Tibial nerve (tissue), 4 donors: ENCODE measurements at places on chromosomes 1 and 21. TPM values are rescaled to one million over a fixed set of nuclear protein-coding genes. Genes with fewer than 3 reads are reported as not detected.

CCSAP gene
- 7.2 TPM for total RNA-seq

TNNI3K gene
- 4.1 TPM for total RNA-seq

SRGAP2C gene
- 46.5 TPM for total RNA-seq

DDAH1 gene
- 17.7 TPM for total RNA-seq

DNA sequence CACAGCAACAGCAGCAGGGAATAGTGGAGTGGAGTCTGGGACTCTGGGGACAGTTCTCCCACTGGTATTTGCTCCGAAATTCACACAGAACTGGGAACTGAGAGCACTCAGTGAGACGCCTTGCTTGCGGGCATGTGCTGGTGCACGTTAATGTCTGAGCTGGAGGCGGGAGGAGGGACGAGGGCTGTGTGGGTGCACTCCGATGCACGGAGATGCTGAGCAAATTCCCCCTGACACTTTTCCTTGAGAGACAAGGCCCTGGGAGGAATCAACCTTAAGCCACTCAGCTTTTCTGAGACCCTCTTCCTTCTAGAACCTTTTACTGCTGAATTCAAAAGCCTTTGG is 2.8 kb downstream of the RGS8 start:
- no peak overlapping the region for H3K27ac ChIP-seq
- DNase-seq = no peak
- no peaks in the 10 kb centered on the region for H3K4me1 ChIP-seq
- no peaks in the 10 kb centered on the region for H3K27me3 ChIP-seq
- H3K4me3 ChIP-seq = no peak overlapping the region

DNA sequence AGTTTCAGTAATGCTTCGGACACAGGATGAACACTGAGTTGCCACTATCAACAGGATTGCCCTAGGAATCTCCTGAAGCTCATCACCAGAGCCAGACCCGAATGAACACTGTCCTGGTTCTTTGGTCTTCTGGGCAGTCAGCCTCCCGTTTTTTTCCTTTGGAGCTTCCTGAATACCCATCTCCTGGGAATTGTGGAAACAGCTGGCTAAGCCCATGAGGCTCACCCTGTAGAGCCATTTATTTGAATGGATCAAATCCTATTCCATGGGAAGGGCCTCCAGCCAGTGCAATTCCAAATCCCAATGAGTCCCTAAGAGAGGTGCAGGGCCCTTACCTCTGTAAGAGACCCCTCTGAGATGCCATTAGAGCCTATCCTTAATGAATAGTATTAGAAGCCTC is 5.9 kb downstream of the RCSD1 start:
- no peaks in the 10 kb centered on the region for H3K27me3 ChIP-seq
- no peak overlapping the region for H3K27ac ChIP-seq
- no peak overlapping the region for H3K4me3 ChIP-seq
- no peaks in the 10 kb centered on the region for H3K36me3 ChIP-seq
- no peaks in the 10 kb centered on the region for H3K4me1 ChIP-seq

DNA sequence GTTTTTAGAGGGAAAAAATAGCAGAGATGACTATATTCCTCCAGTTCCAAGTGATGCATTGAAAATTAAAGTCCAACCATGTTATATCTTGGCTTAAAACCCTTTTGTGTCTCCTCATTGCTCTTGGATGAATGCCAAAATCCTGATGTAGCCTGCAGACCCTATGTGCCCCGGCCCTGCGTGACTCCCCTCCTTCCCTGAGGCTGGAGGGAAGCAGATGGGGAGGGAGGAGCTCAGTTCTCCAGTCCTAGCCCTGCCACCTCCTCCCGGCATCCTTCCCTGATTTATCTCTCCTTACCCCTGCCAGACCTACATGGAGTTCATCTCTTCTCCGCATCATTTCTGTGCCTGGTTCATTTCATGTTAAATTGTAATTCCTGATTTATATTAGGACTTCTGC is 397.4 kb downstream of the PTPRU start:
- no peak overlapping the region for H3K4me3 ChIP-seq
- H3K27ac ChIP-seq = no peak overlapping the region
- H3K4me1 ChIP-seq = no peaks in the 10 kb centered on the region
- H3K27me3 ChIP-seq = no peaks in the 10 kb centered on the region

GRCh38 chr21:31442339-31442738 is 98.3 kb upstream of the TIAM1 start:
- H3K27ac ChIP-seq = no peak overlapping the region
- H3K27me3 ChIP-seq = no peaks in the 10 kb centered on the region
- H3K36me3 ChIP-seq = no peaks in the 10 kb centered on the region
- H3K4me3 ChIP-seq = no peak overlapping the region

GRCh38 chr1:66339944-66340343 is 194.0 kb upstream of the SGIP1 start:
- DNase-seq = no peak
- no peaks in the 10 kb centered on the region for H3K4me1 ChIP-seq
- H3K27me3 ChIP-seq = no peaks in the 10 kb centered on the region
- peak overlapping the region; percentile 45 for H3K27ac ChIP-seq
- no peaks in the 10 kb centered on the region for H3K36me3 ChIP-seq
- no peak overlapping the region for H3K4me3 ChIP-seq

- H3K27ac ChIP-seq = no peak overlapping the region
- no peak for DNase-seq
- peaks cover 23% of the 10 kb centered on the region for H3K4me1 ChIP-seq
These were observed 1.9 kb downstream of the OLIG2 start for GRCh38 chr21:33027401-33028286.

DNA sequence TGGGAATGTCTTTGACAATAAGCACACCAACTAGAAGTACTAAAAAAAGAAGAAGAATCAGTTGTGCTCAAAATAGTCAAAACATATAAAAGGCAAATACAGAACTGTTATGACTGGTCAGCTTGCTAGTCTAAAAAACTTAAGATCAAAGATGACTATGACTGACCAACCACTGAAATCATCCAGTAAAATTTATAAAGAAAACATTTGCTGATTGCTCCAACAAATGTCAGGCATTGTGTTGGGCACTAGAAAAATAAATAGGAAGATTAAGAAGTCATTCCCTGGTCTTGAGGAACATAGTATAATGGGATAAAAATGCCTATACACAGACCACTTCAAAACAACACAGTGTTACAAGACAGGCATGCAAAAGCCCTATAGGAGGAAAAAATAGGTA is 9.3 kb upstream of the ANGPTL3 start:
- no peaks in the 10 kb centered on the region for H3K4me1 ChIP-seq
- no peak overlapping the region for H3K27ac ChIP-seq
- peaks cover 15% of the 10 kb centered on the region for H3K36me3 ChIP-seq
- no peak overlapping the region for H3K4me3 ChIP-seq

- H3K36me3 ChIP-seq = no peaks in the 10 kb centered on the region
- H3K4me1 ChIP-seq = no peaks in the 10 kb centered on the region
- DNase-seq = no peak
- H3K27me3 ChIP-seq = no peaks in the 10 kb centered on the region
- no peak overlapping the region for H3K27ac ChIP-seq
These were observed 131.1 kb downstream of the TMEM53 start for GRCh38 chr1:44543064-44543744.

DNA sequence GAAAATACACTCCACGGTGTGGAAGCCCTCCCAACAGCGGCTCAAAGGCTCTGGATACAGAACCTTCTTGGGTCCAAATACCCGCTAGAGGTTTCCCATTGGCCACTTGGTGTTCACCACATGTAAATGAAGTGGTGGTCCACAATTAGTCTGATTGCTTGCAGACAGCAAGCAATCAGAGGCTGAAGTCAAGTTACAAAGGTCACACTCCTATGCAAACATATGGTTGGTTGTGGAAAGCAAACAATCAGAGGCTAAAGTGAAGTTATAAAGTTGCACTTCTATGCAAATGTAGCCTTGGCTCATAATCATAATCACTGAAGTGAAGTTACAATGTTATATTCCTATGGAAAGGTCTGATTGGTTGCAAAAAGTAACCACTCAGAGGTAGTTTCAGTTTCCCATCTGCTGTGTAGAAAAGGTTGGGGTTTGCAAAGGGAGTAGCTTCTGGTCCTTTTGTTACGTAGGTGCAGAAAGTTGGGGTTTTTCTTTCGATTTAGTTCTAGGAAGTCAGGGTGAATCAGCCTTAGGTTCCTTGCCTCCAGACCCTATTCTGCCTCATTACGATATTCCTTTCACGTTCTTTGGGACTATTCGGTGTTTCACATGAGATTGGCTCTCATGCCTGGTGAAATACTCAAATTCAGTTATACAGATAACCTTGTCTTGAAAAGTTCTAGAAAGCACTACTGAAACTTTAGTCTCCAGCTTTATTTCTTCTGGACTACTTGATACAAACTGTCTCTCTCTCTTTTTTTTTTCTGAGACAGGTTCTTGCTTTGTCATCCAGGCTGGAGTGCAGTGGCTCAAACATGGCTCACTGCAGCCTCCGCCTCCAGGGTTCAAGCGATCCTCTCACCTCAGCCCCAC is 36.7 kb upstream of the MTF2 start:
- no peak for DNase-seq
- H3K4me1 ChIP-seq = no peaks in the 10 kb centered on the region
- H3K27ac ChIP-seq = no peak overlapping the region
- H3K4me3 ChIP-seq = no peak overlapping the region
- H3K27me3 ChIP-seq = no peaks in the 10 kb centered on the region

GRCh38 chr1:8681911-8682310 is 135.5 kb downstream of the RERE start:
- DNase-seq = no peak
- H3K4me1 ChIP-seq = no peaks in the 10 kb centered on the region
- H3K27me3 ChIP-seq = no peaks in the 10 kb centered on the region
- H3K36me3 ChIP-seq = no peaks in the 10 kb centered on the region
- H3K4me3 ChIP-seq = no peak overlapping the region

DNA sequence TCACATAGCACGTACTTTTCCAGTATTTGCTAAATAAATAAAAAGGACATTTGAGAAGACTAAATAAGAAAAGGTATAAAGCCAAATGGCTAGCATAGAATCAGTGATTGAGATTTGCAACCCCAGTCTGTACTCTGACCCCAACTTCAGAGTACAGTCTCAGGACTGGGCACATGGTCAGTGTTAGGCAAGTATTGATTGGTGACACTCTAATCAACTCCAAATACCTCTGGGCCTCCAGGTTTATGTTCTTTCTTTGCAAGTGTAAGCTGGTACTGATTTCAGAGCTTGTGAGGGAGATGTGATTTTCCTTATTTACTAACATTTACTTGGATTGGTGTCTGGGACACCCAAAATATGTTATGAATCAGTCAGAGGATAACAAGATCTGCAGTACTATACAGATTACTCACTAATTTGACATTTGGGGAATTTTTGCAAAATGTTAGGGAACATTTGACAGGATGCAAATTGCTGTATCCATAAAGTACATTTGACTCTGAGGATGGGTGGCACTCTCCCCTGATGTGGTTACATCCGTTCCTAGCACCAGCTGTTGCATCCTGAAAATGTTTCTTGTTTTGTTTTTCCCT is 34.2 kb downstream of the LMO4 start:
- H3K27ac ChIP-seq = no peak overlapping the region
- H3K27me3 ChIP-seq = no peaks in the 10 kb centered on the region

DNA sequence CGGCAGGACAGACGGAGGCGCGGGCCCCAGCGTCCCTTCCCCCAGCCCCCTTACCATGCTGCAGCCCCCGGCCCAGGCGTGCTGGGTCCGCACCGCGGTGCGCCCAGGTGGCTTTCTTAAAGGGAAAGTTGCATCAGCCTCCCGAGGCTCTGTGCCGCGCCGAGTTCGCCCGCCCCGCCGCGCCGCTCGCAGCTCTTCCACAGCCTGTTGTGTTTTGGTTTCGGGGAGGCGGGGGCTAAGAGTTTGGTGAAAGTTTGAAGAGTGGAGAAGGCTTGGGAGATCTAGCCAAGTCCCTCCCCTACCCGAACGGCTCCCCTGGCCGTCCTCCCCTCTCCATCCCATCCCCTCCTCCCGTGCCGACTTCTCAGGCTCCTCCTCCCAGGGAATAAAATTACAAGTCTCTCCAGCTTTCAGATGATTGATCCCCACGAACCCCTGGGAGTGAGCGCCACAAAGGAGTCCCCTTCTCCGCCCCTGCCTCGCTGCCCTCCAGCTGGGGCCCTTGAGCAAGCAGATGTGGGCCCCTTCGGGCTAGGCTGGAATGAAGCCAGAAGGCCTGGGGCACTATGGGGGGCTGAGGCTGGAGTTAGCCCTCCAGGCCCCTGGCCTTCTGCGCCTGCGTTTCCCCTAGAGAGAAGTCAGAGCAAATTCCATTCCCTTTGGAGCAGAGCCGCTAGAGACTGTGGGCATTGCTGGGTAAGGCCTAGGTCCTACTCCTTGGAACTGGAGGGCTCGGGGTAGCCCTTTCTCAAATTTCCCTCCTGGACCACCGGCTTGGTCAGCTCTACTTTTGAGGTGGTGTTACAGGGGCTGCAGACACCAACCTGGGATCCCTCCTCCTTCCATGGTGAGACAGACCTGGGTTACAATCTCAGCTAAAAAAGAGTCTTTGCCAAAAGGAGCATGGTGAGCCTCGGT is at the start of gene SLC6A9:
TSS of gene SLC6A9 (minus strand) at position 211 of the 918 bp plus-strand sequence. CDS start 7,185 bp downstream, outside the sequence.
- peak; percentile 18 for DNase-seq
- H3K4me1 ChIP-seq = peaks cover 19% of the 10 kb centered on the region
- H3K4me3 ChIP-seq = peak within 1 kb of the TSS; percentile 71
- peak within 1 kb of the TSS; percentile 80 for H3K27ac ChIP-seq
- H3K36me3 ChIP-seq = no peaks in the 10 kb centered on the region

DNA sequence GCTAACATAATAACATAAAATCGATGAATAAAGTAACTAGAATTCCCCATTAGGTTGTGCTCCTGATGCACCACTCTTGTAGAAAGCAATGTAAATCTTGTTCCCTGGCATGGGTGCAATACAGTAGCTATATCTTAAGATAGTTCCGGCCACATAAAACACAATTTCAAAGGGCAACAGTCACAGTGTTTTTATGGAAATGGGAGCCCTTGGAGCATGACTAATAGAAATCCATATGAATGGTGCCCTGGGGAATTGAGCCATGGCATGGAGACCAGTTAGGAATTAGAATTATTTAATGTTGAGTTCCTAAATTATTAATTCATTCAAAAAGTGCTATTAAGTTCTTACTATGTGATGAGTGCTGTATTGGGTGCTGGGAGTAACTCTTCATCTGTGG is 118.7 kb downstream of the KCNK2 start:
- no peak overlapping the region for H3K27ac ChIP-seq
- H3K27me3 ChIP-seq = no peaks in the 10 kb centered on the region
- H3K36me3 ChIP-seq = no peaks in the 10 kb centered on the region

DNA sequence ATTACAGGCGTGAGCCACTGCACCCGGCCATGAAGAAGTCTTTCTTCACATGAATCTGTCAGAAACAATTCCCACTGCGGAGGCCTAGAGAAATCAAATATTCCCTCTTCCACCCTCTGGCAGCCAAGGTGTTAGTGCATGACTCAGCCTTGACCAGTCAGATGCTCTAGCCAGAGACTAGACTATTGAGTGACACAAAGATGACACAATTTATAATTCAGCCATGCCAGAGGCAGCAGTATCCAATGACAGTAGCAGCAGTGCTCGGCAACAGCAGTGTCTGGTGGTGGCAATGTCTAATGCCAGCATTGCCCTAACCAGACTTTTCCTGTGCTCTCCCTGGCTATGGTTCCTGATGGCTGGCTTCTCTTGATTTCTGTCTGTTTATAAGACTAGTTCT is 8.7 kb downstream of the CTXND2 start:
- DNase-seq = no peak
- H3K36me3 ChIP-seq = no peaks in the 10 kb centered on the region
- no peaks in the 10 kb centered on the region for H3K4me1 ChIP-seq
- no peak overlapping the region for H3K27ac ChIP-seq
